ENCODE measurements at places on chromosomes 13 and 19.

DNA sequence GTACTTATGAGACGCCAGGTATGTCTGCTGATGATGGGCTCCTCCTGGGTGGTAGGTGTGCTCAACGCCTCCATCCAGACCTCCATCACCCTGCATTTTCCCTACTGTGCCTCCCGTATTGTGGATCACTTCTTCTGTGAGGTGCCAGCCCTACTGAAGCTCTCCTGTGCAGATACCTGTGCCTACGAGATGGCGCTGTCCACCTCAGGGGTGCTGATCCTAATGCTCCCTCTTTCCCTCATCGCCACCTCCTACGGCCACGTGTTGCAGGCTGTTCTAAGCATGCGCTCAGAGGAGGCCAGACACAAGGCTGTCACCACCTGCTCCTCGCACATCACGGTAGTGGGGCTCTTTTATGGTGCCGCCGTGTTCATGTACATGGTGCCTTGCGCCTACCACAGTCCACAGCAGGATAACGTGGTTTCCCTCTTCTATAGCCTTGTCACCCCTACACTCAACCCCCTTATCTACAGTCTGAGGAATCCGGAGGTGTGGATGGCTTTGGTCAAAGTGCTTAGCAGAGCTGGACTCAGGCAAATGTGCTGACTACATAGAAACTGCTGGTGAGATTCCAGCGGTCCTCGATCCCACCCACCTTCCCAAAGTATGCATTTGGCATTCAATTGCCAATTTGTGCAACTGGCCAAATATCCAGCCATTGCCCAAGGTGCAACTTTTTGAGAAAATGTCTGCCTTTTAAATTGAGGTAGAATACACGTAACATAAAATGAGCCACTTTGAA lies 10.2 kb downstream of the OR2Z1 start:
- no peak for DNase-seq

- DNase-seq: no peak
Observed at GRCh38 chr13:76846363-76846762, 39.8 kb downstream of the KCTD12 start.

- no peak for DNase-seq
Observed at GRCh38 chr19:48122421-48122820, 11.8 kb upstream of the PLA2G4C start.

DNA sequence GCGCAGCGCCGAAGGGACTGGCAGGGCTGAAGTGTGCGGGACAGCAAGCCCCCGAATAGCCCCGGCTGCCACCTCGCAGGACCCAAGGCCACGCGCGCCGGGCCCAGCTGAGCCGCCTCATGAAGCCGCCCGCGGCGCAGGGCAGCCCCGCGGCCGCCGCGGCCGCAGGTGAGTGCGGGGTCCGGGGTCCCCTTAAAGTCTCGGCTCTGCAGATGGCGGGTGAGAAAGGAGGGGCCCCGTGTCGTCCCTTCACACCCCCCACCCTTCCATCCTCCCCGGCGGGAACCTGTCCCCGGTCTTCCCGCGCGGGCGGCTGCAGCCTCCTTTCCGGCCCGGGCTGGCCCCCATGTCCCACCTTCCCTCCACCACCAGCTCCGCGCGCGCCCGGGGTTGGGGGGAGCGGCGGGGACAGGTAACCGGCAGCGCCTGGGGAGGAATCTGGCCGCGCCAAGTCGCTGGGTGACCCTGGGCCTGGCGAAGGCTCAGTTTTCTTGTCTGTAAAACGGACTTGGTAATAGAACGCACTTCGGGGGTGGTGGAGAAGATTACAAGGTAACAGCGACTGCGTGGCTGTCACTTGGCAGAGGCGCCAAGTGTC lies 338 bp downstream of the RGCC start:
- no peak for DNase-seq

DNA sequence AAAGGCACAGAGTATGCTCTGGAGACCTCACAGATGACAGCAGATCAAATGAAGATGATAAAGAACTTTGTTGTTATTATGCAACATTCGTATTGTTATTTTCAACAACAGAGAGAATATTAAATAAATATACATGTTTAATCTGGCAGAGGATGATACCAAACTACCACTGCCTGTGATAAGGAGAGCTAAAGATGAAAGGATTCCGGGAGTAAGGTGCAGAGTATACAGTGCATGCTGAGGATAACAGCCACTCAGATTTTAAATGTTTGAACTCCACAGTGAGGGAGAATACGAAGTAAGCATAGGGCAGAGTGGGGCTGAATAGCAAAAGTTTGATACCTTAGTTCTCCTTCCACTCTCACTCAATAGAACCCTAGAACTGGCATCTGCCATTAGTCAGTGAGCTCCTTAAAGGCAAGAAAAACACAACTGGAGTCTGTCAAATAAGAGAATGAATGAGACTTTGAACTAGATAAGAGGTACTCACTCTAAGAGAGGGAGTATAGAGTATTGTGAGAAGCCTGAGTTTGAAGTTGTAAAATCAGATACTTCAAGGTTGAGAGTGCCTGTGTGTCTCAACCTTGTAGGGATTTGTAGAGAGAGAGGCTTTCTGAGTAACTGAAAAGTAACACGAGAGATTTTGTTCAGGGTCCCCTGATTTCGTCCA lies 78.5 kb downstream of the STARD13 start:
- no peak for DNase-seq

- no peak for DNase-seq
Observed at GRCh38 chr19:50534478-50534877, 20.8 kb upstream of the ASPDH start.

DNA sequence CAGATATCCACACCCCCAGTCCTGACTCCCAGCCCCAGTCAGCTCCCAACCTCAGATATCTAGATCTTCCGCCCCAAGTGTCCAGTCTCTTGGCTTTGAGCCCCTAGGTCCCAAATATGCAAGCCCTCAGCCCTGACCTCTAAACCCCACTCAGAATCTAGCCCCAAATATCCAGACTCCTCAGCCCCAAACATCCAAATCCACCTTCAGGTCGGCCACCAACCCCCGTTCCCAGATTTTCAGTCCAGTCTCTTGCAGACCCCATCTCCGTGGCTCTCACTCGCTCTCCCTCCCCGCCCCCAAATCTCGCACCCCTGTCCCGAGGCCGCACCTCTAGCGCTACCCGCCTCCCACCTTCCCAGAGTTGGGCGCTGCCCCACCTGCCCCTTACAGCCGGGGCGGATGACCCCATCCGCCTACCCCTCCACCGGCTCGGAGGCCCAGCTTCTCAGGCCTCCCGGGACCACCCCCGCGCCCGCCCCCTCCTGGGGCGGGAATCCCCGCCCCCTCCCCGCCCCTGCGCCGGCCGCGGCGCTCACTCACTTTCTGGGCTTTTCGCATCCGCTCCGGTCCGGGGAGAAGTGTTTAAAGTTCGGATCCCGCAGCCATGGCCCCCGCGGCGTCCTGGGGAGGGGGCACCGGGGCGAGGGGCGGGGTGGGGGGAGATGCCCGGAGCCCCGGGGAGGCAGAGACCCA lies 604 bp downstream of the ERFL start:
- no peak for DNase-seq

DNA sequence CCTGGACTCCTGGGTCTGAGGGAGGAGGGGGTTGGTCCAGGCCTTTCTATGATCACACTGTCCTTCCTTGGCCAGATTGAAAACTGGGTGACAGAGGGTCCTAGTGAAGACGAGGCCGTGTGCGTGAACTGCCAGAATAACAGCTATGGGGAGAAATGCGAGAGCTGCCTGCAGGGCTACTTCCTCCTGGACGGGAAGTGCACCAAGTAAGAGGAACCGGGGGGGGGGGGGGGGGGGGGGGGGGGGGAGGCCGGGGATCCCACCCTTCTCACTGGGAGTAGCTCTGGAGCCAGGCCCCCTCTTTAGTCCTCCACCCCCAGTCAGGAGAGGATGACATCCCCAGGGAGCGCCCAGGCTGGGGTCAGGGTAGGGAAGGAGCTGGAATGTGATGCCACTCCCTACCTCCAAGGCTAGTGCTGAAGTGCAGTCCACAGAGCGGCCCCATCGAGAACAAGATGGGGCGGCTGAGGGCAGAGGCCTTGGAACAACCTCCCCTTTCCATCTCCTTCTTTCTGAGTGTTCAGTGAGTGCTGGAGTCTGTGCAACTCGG lies 19.4 kb downstream of the CNFN start:
- DNase-seq: no peak

- DNase-seq: peak; percentile 49
Observed at GRCh38 chr19:41882568-41883462, at the start of gene ARHGEF1. Gene ARHGEF1 (plus strand): TSS chr19:41883184. CDS start chr19:41888083, 4,899 bp downstream.

- DNase-seq: no peak
Observed at GRCh38 chr19:46150606-46151005, 2.6 kb downstream of the IGFL2 start.
